ENCODE measurements at places on chromosomes 4 and X. TPM values are rescaled to one million over a fixed set of nuclear protein-coding genes. Genes with fewer than 3 reads are reported as not detected.
A peak's percentile ranks its signal among the peaks of the same experiment; 100 is the strongest.

GRCh38 chrX:150688911-150689451 is 4.2 kb upstream of the MTMR1 start:
- no peak for DNase-seq

Gene PSMD10
- total RNA-seq = 22.5 TPM

- no peak for DNase-seq
Observed at GRCh38 chrX:6257025-6257424, 28.4 kb upstream of the NLGN4X start.

DNA sequence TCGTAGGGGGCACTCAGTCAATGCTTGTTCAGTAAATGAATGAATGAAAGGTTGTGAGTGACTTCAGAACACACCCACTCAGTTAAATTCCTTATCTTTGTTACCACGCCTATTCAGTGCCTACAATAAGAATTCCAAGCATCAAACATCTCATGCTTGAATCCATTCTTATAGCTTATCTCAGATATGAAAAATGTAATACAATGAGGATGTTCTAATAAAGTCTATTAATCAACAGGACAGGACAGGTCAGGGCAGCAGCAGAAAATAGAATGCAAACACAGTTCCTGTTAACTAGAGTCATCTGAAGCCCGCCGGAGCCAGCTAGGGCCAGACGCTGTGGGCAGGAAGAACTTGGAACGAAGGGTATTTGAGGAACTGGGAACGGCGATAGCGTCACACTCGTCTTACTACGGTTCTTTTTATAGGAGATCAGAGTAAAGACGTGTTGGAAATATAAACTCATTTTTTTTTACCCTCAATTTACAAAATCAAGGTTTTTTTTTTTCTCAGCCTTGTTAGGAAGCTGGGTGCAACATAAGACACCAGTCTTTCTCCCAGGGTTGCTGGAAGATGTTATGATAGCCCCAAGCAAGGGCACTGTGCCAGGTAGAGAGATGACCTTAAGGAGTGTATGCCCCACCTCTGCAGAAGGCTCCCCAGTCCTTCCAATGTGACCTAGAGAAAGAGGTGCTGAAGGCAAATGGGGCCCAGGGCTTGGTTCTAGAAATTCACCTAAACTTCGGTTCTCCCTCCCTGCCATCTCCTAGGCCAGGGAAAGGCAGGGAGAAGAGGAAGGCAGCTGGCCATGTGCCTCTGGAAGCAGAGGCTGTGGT is 48.3 kb downstream of the SEL1L3 start:
- peak; percentile 19 for DNase-seq

Gene CFAP99
- total RNA-seq = not detected

Gene RGN
- total RNA-seq = 16.1 TPM

DNA sequence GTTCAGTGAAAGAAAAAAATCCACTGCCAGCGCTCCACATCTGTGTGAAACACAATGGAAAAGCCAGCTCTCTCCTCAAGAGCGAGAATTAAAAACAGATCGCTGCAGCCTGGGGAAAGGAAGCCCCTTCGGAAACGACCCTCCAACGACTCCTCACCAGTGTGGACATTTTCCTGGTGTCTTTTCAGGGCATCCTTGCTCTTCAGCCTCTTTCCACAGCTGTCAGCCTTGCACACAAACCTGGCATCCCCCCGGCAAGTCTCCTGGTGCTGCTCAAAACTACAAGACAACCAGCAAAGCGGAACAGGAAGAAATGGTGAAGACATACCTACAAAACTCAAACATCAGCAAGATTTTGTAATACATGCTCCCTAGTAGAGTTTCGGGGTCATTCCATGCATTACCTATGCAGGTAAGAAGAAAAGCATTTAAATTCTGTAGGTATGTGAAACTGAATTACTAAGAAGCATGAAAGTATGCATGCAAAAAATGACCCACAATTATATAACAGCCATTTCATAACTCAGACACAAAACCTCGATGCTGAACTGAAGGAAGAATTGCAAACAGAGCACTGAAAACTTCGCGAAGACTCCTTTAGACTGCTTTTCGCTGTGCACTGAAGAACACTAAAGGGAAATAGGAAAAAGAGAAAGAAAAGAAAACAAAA is 106.1 kb downstream of the PRDM5 start:
- DNase-seq = no peak

GRCh38 chr4:127506283-127506682 is 126.5 kb upstream of the INTU start:
- DNase-seq = no peak

DNA sequence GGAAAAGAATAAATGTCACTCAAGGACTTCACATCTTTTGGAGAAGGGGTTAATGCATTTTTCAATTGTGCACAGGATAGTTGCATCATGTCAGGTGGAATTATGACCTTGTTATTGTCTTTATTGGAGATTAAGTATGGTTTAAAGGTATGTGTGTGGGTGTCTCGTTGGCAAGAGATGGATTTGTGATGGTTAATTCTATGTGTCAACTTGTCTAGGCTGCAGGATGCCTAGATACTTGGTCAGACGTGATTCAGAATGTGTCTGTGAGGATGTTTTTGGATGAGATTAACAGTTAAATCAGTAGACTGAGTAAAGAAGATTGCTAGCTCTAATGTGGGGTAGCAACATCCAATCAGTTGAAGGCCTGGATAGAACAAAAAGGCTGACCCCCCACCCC is 42.2 kb upstream of the HSD17B10 start:
- no peak for DNase-seq

Gene YY2
- 1.5 TPM for total RNA-seq

Gene PF4V1
- not detected for total RNA-seq

Gene GUCY1A1
- 135 TPM for total RNA-seq

DNA sequence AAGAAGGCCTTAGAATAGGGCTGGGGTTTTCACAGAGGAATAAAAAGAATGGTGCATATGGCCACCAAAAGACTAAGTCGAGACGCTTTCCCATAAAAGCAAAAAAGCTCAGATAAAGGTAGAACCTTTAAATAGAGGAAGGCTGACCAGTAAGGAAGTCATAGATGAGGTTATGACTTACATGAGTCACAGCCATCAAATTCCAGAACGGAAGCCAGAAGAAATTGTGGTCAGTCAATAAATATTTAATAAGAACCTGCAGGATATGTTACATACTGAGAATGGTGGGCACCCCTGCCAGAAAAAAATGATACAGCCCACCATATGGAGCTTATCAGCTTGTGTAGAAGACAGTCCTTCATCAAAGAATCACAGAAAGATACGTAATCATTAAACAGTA is 120.1 kb downstream of the MANBA start:
- DNase-seq = no peak

DNA sequence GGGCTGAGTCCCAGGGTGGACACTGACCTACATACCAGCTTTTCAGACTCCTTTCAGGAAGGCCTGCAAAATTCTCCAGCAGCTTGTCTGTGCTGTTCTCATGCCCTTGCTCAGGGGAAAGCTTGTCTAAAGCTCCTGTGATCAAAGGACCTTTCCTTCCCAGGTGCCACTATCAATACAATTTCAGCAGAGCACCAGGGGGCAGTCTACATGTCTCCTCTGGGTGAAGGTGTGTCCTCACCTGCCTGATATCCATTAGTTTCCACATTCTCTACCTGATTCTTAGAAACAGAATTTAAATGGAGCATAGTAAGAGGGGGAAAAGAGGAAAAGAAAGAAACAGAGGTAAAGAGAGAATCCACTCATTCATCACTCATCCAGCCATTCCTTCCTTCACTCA is 114.2 kb downstream of the PPARGC1A start:
- DNase-seq = no peak

Gene GAGE2A
- total RNA-seq = not detected

Gene C1QTNF7
- 24.0 TPM for total RNA-seq

DNA sequence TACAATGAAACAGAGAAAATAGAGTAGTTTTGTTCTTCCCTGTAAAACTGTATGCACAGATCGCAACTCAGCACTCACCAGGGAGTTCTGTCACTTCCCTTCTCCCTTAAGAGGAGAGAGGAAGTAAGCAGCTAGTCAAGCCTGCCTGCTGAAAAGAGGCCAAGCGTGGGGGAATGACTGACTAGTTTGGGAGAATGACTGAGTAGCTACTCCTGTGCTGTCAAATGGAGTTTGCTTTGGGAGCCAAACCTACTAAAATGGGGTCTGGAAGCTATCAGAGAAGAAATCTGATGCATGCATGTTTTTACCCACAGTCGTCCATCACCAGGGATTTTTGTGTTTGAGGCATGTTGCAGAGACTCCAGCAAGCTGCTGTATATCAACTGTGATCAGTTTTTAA is 54.6 kb upstream of the LHFPL1 start:
- no peak for DNase-seq

Gene CXCL5
- not detected for total RNA-seq

Gene FAM193A
- 42.9 TPM for total RNA-seq

DNA sequence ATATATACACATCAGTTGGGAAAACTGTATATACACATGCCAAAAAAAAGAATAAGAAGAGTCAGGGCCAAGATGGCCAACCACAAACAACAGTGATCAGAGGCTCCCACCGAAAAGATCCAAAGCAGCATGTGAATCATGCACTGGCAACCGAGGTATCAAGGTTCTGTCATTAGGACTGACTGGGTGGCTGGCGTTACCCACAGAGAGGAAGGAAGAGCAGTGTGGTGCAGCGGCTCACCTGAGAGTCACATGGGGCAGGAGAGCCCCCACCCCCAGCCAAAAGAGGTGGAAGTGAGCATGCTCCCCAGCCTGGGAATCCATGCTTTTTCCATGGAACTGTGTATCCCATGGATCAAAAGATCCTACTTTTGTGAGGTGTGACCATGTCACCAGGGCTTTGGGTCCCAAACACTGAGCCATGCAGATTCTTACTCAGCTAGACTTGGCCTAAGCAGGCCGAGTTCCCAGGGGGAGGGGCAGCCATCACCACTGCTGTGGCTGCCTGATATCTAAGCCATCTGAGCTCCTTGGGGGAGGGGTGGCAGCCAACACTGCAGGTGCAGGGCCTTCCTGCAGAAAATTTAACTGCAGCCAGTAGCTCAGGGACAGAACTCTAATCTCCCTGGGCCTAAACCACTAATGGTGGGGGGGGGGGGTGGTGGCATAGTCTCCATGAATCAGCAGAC is 52.8 kb downstream of the P2RY10 start:
- no peak for DNase-seq

DNA sequence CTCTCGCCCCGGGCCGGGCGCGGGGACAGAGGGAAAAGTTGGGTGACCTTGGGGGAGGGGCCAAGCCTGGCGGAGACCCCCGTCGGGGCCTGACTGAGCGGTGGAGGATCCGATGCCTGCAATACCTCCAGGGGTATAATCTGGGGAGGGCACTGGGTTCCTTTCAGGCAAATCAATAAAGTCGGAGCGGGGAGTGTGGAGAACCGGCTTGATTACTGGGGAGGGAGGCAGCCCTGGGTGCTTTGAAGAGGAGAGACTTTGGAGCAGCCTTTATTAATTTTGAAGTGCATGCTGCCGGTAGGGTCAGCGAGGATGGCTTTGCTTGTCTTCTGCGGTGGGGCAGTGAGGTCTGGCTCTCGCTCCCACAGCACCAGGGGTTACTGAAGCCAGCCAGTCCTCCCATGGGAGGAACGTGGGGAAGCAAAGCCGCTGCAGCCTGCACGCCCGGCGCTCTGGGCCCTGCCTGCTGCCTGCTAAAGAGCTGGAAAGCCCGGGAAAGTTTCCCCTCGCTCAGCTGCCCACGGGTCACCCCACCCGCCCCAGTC is 403 bp upstream of the LGI2 start:
- DNase-seq = no peak

DNA sequence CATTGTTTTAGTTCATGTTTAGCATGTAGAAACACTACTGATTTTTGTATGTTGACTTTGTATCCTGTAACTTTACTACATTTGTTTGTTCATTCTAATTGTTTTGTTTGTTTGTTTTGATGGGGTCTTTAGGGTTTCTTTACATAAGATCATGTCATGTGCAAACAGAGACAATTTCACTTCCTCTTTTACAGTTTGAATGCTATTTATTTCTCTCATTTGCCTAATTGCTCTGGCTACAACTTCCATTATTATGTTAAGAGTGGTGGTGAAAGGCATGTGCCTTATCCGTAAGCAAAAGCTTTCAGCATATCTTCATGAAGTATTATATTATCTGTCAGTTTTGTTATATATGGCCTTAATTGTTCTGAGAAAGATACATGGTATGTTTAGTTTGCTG is 571.1 kb downstream of the PCDH7 start:
- DNase-seq = no peak

Gene C4orf51
- total RNA-seq = not detected

DNA sequence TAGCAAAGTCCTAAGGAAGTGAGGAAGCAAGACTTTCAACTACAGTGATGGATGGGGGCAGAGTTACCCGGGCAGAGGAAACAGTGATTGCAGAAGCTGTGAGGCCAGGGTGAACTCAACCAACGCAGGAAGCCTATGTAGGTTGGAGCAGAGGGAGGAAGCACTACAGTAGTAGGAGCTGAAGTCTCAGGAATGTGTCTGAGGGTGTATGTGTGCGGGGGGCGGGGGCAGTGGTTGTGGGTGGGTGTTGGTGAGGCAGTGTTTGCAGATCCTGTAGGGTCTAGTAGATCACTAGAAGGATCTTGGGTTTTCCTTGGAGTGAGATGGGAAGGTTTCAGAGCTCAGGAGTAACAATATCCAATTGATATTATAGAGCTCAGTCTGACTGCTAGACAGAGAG is 9.9 kb upstream of the MID1 start:
- no peak for DNase-seq

- no peak for DNase-seq
Observed at GRCh38 chrX:94216738-94217137, 542.7 kb downstream of the FAM133A start.

Gene NSG1
- 0.56 TPM for total RNA-seq

Gene JADE3
- total RNA-seq = 5.2 TPM

DNA sequence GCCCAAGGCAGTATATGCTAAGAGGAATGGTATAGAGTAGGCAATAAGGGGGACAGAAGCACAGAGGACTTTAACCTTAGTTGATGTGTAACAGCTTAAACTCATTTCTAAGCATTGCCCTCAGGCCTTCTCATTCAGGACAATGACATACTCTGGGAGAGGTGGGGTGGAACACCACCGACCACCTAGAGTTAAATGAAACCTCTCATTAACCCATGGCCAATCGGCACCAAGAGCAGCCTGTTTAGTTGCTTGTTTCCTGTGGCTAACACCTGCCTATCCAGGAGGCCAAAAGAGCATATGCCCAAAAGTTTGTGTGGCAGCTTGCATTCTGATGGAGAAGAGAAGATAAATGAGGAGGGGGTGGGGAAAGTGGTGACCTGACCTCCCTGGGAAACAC is 88.7 kb upstream of the PLAC1 start:
- DNase-seq = no peak

All from thoracic aorta (tissue), 2 donors.